ENCODE measurements at places on chromosomes 7 and 10.

- DNase-seq = no peak
Measured at GRCh38 chr7:113099284-113099919, 12.8 kb upstream of the GPR85 start.

- no peak for DNase-seq
Measured at GRCh38 chr7:32058002-32058401, 12.2 kb downstream of the PDE1C start.

- no peak for DNase-seq
Measured at GRCh38 chr7:157080111-157080730, 58.5 kb upstream of the UBE3C start.

GRCh38 chr7:28725911-28726310 lies 232.2 kb downstream of the TRIL start:
- DNase-seq = no peak

DNA sequence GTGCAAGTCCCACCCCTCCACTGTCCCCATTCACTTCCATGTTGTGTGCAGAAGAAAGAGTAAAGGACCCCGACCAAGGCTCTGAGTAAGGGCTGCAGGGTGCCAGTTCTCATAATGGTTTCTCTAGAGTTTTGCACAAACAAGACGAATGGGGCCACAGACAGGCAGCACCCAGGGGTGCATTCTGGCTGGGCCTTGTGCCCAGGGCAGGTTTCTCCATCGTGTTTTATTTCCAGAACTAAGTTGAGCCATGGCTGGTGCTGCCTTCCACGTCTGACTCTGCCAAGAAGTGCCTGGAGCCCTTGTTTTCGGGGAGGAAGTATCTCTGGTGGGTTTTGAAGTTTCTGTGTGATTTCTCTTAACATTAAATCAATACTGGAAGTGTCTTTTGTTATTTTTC lies 95.0 kb upstream of the SDK1 start:
- DNase-seq = no peak
